ENCODE measurements at places on chromosomes 1 and 21. TPM values are rescaled to one million over a fixed set of nuclear protein-coding genes. Genes with fewer than 3 reads are reported as not detected.

Gene FASLG
- total RNA-seq: under 0.01 TPM

Gene TRIM46
- total RNA-seq: under 0.01 TPM

Gene TAF5L
- total RNA-seq: 9.9 TPM

Gene MCOLN3
- total RNA-seq: 0.52 TPM

Gene COL6A1
- 270 TPM for total RNA-seq

Gene QSOX1
- 4.2 TPM for total RNA-seq

Gene HES3
- not detected for total RNA-seq

Gene GFI1
- total RNA-seq: 0.52 TPM

Gene OR2L3
- not detected for total RNA-seq

Gene OR2L13
- total RNA-seq: not detected

Gene KCNE2
- total RNA-seq: 1.6 TPM

Gene TPTE
- total RNA-seq: not detected

Gene IL20
- total RNA-seq: not detected

Gene MYOM3
- total RNA-seq: 340 TPM

Gene OLIG2
- total RNA-seq: not detected

Gene HES2
- not detected for total RNA-seq

Gene PLA2G2D
- not detected for total RNA-seq

Gene FCRL3
- total RNA-seq: not detected

Gene OR6N1
- not detected for total RNA-seq

Gene EFNA3
- total RNA-seq: 0.52 TPM

Gene NT5C1A
- 11.0 TPM for total RNA-seq

Gene TAGLN2
- 85.1 TPM for total RNA-seq

Gene PIGK
- 17.7 TPM for total RNA-seq

Gene LCE2B
- not detected for total RNA-seq

Gene RNU1-1
- total RNA-seq: under 0.01 TPM

Gene EIF4G3
- total RNA-seq: 23.5 TPM

Gene CYP4X1
- total RNA-seq: 3.1 TPM

Gene SAMD11
- 3.7 TPM for total RNA-seq

Gene CD1B
- total RNA-seq: not detected

Gene PTPN22
- total RNA-seq: 1.0 TPM

Gene PEF1
- 44.9 TPM for total RNA-seq

Gene ARHGEF16
- 0.52 TPM for total RNA-seq

Gene FHAD1
- 2.1 TPM for total RNA-seq

Gene PDPN
- 13.6 TPM for total RNA-seq

Gene ZSCAN20
- total RNA-seq: 6.8 TPM

Gene TSPAN1
- not detected for total RNA-seq

Gene MPZ
- 63.7 TPM for total RNA-seq

Gene IGSF21
- total RNA-seq: not detected

Gene GBP1
- 14.6 TPM for total RNA-seq

Gene PTGER3
- total RNA-seq: 2.6 TPM

Gene AMY1B
- not detected for total RNA-seq

Gene SPRR2B
- not detected for total RNA-seq

Gene C1orf141
- not detected for total RNA-seq

Gene WNT9A
- total RNA-seq: 2.1 TPM

Gene GJC2
- 1.6 TPM for total RNA-seq

Gene NBPF4
- not detected for total RNA-seq

Gene CELA3A
- not detected for total RNA-seq

Gene CDKN2C
- 16.2 TPM for total RNA-seq

Gene ANKRD34A
- under 0.01 TPM for total RNA-seq

Gene LCE2A
- total RNA-seq: not detected

Gene NBPF10
- total RNA-seq: 1.6 TPM
